ENCODE measurements at places on chromosomes 1 and 21. TPM values are rescaled to one million over a fixed set of nuclear protein-coding genes. Genes with fewer than 3 reads are reported as not detected.
A peak's percentile ranks its signal among the peaks of the same experiment; 100 is the strongest.

- DNase-seq: no peak
Observed at GRCh38 chr1:193311226-193311948, 125.0 kb upstream of the B3GALT2 start.

DNA sequence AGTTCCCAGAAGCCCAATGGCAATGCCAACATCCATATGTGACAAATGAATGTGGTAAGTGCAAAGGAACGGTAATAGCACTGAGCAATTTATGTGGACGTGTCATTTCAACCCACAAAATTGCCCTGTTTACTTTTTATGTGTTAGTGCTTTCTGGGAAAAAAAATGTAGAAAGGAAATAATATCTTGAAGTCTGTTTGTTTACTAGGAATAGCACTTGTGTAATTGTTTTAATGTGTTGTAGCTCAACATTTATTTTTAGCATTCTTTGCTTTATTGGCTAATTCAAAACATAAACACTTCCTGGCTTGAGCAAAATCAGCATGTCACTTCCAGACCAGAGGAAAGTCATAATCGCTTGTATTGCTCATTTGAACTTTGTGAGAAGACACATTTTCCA lies 224.8 kb upstream of the KCNK2 start:
- no peak for DNase-seq

GRCh38 chr1:69711190-69711930 lies 143.6 kb downstream of the LRRC7 start:
- DNase-seq: no peak

- no peak for DNase-seq
Observed at GRCh38 chr1:179119513-179119912, 37.6 kb downstream of the TOR3A start.

- no peak for DNase-seq
Observed at GRCh38 chr1:246083416-246083815, 423.7 kb downstream of the SMYD3 start.

DNA sequence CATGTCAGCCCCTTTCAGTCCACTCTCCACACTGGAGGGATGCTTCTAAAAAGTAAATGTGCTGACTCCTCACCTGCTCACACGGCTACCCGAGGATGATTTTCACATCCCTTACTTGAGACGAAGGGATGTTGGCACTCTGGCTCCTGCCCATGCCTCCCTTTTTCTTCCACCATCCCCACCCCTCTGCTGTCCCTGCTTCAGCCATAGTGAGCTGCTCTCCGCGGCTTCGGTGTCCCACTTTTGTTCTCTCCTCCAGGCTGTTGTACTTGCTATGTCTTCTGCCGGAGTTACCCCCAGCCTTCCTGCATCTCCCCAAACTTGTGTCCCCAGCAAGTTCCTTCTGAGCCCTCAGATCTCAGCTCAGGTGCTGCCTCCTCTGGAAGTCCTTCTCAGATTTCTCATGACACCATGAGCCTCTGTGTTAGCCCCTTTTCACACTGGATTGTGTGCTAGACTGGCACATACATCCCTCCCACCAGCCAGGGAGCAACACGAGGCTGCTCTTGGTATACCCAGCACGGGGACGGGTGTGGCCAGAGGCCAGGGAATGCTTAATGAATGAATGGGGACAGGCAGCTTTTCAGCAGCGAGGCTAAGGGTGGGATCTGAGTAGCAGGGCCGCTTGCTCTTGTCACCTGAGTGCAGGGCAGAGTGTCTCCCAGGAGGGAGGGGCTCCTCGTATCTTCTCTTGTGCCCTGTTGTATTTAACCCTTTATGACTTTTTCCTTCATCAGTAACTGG lies 1.3 kb downstream of the ACOT11 start:
- no peak for DNase-seq

DNA sequence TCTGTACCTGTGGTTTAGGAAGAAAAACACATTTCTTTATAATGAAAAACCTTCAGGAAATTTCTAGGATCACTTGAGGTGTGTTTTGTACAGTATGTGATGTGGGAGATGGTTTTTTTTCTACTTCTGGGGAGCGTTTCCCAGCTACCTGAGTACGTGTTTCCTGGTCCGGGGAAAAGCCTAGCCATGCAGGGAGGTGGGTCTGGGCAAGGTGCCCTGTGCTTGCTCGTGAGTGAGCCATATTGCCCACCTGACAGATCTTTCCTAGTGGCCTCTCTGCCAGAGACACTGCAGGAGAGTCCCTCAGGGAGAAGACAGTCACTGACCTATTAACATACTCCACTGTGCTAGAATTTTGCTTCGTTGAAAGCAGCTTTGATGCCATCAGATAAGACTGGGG lies 41.3 kb downstream of the TRPM2 start:
- peak; percentile 8 for DNase-seq

DNA sequence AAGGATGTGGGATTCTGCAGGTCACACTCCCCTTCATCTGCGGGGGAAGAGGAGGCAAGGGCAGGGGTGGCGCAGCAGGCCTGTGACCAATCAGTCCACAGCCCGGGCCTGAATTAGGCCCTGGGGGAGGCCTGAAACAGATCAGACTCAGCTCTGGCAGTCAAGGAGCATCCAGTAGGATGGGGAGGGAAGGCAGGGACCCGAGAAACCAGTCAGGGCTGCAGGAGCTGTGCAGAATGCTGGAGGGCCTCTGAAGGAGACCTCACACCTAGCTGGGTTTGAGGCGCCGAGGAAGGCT lies 12.7 kb downstream of the TNNT2 start:
- no peak for DNase-seq

DNA sequence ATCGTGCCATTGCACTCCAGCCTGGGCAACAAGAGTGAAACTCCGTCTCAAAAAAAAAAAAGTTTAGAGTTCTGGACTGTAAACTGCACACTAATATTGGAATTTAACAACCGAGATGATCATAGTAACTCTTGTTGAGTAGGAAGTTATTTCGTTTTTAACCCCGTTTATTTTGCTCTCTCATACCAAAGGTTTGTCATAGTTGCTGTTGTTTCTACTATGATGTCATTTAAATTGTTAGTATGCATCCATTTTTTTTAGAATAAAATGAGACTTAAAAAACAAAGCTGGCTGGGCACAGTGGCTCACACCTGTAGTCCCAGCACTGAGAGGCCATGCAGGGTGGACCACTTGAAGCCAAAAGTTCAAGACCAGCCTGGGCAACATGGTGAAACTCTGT lies 49.3 kb downstream of the DOP1B start:
- DNase-seq: no peak

GRCh38 chr1:100989306-100990077 lies 36.1 kb downstream of the DPH5 start:
- DNase-seq: no peak

The KLHDC7A gene
- total RNA-seq: 6.1 TPM

The ABCG1 gene
- 40.6 TPM for total RNA-seq

The VPS45 gene
- 41.7 TPM for total RNA-seq

The MIXL1 gene
- not detected for total RNA-seq

The USP16 gene
- total RNA-seq: 28.0 TPM

The ZSWIM5 gene
- total RNA-seq: 2.8 TPM

The MYBPH gene
- total RNA-seq: 0.55 TPM

Data from left lung (tissue), 14 donors.